ENCODE measurements at places on chromosomes 3 and 15.
A peak's percentile ranks its signal among the peaks of the same experiment; 100 is the strongest.

GRCh38 chr15:65571971-65572370 lies 39.0 kb downstream of the INTS14 start:
- no peak for DNase-seq

DNA sequence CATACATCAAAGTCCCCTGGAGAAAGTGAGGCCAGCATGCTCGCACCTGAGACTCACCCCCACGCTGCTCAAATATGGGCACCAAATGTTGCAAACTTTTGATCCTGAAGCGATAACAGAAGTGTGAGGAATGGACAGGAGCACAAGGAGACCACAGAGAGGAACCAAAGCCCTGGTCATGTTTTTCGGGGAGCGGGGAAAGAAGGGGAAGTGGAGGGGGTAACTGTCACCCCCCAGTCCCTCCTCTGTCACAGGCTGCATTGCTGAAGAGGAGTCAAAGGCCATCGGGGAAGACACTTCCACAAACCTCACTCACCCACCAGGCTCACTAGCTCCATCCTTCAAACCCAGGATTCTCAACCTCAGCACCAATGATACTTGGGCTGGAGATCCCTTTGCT lies 182.4 kb downstream of the UACA start:
- no peak for DNase-seq

- peak; percentile 44 for DNase-seq
Measured at GRCh38 chr15:37038716-37039106, 61.6 kb downstream of the MEIS2 start.

GRCh38 chr3:13507247-13507569 lies 27.1 kb downstream of the HDAC11 start:
- no peak for DNase-seq

GRCh38 chr3:107465064-107465631 lies 57.6 kb upstream of the BBX start:
- no peak for DNase-seq

GRCh38 chr3:117427081-117427480 lies 717.5 kb downstream of the TUSC7 start:
- peak; percentile 7 for DNase-seq

- DNase-seq: no peak
Measured at GRCh38 chr3:197970588-197970987, 10.6 kb downstream of the LMLN start.

DNA sequence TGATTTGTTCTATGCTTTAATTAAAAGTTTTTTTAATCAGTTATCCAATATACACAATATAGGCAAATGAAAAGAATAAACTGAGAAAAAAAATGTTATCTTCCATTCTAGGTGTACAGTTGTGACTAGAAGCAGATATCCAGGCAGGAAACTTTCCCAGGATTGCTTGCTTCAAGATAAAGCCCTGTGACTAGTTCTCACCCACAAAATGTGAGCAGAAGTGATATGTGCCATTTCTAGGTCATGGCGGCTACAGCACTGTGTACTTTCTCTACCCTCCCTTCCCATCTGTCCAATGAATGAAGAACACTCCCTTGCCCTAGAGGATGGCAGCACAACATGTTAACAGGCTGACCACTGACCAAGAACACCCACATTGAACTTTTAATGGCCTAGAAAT lies 110.5 kb upstream of the STT3B start:
- no peak for DNase-seq

GRCh38 chr15:99508852-99509251 lies 56.9 kb upstream of the MEF2A start:
- DNase-seq: no peak

DNA sequence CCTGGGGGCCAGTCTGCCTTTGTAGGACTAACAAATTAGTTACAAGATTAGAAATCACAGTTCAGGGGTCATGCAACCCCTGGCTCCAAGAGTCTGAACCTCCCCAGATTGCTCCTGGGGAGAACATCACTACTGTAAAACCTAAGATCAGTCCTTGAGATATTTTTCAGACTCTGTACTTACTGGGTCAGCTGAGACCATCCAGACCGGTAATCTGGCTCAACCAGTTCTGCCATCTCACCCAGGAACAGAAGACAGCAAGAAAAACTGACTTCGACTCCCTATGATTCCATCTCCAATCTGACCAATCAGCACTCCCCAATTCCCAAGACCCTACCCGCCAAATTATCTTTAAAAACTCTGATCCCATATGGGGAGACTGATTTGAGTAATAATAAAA lies 47.5 kb downstream of the NMD3 start:
- no peak for DNase-seq

GRCh38 chr3:48562367-48563095 lies 1.1 kb downstream of the UCN2 start:
- no peak for DNase-seq

DNA sequence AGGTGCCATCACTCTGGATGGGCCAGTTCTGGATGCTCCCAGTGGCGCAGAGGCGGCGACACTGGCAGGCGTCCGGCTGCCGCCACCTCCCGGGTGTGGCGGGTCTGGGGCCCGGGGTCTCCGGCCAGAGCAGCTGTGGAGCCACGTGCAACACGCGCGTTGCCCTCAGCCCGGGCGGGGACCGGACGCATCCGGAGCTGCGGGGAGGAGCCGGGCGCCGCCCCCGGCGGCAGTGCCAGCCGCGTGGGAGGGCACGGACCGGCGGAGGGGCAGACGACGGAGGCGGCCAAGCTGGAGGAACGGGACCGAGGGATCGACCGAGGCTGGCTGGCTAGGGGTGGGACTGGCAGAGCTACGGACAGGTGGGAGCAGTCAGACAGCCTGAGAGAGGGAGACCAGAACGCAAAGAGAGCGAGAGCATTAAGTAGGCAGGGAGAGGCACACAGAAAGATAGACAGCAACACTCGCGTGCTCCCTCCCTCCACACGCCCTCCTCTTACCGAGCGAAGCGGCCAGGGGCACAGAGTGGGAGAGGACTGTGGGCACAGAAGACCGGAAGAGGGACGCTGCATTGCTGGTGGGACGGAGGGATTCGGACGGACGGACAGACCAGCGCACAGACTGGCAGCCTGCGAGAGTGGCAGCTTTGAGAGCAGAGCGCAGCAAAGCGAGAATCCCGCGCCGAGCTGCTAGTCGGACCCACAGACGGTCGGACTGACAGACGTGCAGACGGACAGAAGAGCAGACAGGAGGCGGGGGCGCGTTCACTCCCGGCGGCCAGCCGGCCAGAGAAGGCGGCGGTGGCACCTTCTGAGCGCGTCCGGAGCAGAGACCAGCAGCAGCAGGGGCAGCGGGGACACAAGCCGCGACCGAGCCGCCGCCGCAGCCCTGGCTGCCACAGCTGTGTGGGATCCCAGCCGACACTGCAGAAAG lies at the start of gene ARPP21:
TSS of gene ARPP21 (plus strand) at position 272 of the 933 bp plus-strand sequence. CDS start 42,227 bp downstream, outside the sequence.
- DNase-seq: peak; percentile 32

DNA sequence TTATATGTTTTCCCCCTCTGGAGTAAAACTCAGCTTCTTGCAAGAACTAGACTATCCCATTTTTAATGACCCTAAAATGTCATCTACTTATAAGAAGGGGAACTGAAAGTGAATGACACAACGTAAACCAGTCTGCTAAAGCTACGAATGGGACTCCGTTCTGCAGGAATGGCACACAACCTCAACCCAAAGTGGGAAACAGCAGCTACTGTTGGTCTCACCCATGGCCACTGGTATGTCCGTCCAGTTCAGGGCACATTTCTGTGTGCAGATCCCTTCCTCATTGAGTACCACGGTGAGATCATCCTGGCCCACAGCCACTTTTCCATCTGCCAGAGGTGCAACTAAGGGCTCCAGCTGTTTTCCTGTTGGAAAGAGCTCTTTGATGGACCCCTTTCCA lies 23.8 kb downstream of the VPS39 start:
- DNase-seq: no peak

DNA sequence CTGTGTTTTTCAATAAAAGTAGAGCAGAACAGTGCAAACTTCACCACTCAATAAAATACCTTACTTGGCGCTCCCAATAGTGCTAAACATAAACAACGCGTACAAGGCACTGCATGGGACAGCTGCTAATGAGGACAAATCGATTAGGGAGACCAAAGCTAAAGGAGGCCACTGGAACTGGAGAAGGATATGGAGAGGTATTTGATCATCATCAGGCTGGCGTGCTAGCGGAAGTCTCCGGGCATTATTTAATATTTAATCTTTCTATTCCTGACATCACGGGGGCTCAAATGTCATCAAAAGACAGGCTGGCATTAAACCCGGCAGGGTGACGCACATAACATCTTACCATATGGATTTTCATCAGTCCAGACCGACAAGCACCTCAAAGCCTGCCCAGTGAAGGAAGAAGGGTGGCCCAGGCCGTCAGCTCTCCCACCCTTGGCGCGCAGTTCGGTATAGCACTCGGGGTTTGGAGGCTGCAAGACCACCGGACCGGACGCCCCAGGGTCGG lies 604 bp downstream of the CCPG1 start:
- peak; percentile 74 for DNase-seq

- DNase-seq: no peak
Measured at GRCh38 chr3:120649830-120650233, 32.2 kb downstream of the HGD start.

GRCh38 chr15:47737477-47737876 lies 20.2 kb downstream of the SEMA6D start:
- DNase-seq: no peak

- no peak for DNase-seq
Measured at GRCh38 chr3:105843994-105844393, 24.8 kb downstream of the CBLB start.

- no peak for DNase-seq
Measured at GRCh38 chr3:116112696-116113095, 332.6 kb downstream of the LSAMP start.

- no peak for DNase-seq
Measured at GRCh38 chr3:8507496-8507895, 5.9 kb downstream of the LMCD1 start.

- DNase-seq: no peak
Measured at GRCh38 chr15:53297828-53298227, 461.6 kb downstream of the WDR72 start.

DNA sequence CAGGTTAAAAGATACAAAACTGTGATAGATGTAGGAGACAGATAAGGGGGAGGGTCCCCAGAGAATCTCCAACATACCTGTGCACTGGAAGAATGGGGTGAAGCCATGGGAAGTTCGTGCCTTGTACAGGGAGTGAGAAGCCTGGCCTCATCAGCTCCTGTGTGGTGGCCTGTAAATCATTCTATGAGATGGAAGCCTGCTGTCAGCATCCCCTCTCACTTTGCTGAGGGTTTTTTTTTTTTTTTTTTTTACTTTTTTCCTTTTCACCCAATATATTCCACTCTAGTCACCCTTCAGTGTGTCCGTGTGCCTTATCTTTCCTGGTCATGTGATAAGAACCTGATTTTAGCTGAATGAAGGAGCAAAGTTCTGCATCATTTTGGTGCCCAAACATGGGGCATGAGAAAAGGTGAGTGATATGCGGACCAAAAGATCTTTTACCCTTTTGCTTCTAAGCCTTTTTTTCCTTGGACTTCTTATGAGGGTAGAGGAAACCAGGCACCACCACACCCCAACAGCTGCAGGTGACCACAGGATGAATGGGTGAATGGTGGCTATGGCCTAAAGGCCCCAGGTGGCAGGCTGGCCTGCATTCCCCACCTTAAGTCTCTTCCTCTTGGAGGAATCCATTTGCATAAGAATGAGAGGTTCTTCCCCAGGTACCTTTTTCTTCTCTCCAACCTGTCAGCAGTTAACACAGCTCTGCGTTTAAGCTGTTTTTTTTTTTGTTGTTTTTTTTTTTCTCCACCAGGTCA lies 1345.0 kb downstream of the NSUN3 start:
- no peak for DNase-seq

GRCh38 chr3:143307613-143308183 lies 188.1 kb downstream of the CHST2 start:
- DNase-seq: no peak

GRCh38 chr3:193783166-193783896 lies 190.3 kb downstream of the OPA1 start:
- no peak for DNase-seq

- no peak for DNase-seq
Measured at GRCh38 chr15:47179988-47180387, 537.3 kb upstream of the SEMA6D start.

- peak; percentile 83 for DNase-seq
Measured at GRCh38 chr15:70033529-70034140, 64.1 kb downstream of the TLE3 start.

GRCh38 chr3:15676259-15676658 lies 74.7 kb downstream of the BTD start:
- DNase-seq: no peak

- DNase-seq: no peak
Measured at GRCh38 chr15:58077427-58077826, 11.9 kb upstream of the ALDH1A2 start.

DNA sequence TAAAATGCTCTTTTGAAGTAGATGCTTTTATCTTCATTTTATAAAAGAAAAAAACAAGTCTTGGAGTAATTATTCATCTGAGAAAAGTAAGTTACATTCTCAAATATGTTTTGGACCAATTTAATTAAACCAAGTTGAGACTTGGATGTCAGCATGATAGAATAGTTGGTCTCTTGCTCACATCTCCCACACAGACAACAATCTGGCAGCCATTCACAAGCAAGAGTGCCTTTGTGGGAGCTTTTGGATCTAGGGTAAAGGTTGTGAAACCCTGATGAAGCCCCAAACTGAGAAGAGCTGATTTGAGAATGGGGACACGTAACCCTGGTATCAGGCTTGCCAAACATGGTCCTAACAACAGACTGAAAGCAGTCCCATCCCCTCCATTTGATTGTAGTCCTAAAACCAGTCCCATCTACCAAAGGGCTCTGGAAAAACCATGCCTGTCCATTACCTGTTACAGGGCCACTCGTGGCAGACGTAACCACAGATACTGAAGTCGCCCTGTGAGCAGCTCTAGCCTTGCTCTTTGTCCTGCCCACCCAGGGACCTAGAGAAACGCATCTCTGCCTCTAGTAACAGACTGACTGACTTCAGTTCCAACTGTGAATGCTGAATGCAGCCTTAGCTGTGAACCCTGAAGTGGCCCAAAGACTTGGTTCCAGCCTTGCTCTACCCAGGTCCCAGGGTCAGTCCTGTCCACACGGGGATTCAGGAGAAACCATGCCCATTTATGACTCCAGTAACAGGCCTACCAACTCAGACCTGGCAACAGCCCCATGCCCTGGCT lies 145.5 kb upstream of the SYNPR start:
- no peak for DNase-seq

DNA sequence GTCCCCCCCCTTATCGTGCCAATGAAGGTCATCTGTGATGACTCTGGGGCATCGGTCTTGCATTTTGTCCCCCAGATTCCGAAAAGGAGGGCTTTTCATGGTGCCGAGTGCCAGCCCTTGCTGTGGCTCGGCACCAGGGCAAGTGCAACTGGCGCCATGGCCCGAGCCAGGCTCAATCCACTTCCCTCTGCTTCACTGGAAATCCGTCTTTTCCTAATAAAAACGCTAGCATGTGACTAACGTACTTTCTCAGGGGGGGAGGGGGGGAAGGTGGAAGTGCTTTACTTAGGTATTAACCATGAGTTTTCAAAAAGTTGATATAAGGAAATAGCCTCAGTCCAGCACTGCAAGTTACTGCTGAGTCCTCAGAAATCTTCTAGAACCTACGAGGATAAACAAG lies 20.5 kb downstream of the TRPM1 start:
- no peak for DNase-seq

All from NCI-H2171 treated with DMSO at 0.1 percent for 48 hours (cell line).